ENCODE measurements at places on chromosomes 7 and 10.

- DNase-seq = no peak
Observed at GRCh38 chr10:76641215-76641614, 996.4 kb downstream of the KCNMA1 start.

DNA sequence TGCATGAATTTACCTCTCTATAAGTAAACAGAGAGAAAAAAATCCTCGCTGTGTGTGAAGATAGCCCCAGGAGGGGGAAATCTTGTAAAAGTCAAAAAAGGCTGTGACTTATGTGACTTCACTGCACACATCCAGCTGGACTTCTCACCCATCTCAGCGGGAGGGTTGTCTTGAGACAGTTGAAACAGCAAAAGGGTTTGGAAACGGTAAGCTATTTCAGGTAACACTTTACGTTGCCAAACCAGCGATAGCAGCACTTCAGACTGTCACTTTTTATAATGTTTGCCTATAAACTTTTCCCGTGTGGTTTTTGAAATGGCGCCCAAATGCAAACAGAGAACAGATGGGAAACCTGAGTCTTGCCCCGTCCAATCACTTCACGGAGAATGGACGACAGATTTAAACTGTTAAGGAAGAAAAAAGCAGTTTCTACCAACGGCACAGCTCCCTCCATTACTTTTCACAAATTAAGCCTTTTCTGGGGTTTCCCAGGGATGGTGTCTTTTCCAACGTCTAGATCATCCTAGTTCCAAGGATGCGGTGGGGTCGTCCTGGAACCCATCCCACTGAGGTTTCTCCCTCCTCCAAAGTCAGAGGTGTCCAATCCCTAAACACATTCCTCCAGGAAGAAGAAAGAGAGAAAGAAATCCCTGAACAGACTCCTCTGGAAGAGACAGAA, 25.2 kb downstream of the FGFR2 start:
- DNase-seq = no peak

- no peak for DNase-seq
Observed at GRCh38 chr10:129136951-129137350, 330.1 kb upstream of the MGMT start.

DNA sequence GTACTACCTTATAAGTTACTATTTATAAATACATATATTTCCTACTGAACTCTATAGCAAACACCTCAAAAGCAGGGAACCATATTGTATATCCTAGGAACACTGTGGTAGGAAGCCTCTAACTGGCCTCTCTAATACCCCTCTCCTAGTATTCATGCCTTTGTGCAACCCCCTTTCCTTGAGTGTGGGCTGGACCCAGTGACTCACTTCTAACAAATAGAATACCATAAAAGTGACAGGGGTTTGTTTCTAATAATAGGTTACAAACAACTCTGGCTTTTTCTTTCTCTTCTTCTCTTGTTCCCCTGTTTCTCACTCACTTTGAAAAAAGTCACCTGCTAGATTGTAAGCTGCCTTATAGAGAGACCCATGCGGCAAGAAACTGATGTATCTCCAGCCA, 51.6 kb upstream of the MACC1 start:
- no peak for DNase-seq

- DNase-seq = no peak
Observed at GRCh38 chr10:63266391-63267316, 133.5 kb downstream of the NRBF2 start.

GRCh38 chr10:69807122-69807521, 5.4 kb downstream of the COL13A1 start:
- no peak for DNase-seq

- DNase-seq = no peak
Observed at GRCh38 chr7:102935450-102936115, 22.8 kb downstream of the LRRC17 start.

- DNase-seq = peak; percentile 40
Observed at GRCh38 chr7:82410461-82410860, 33.1 kb downstream of the CACNA2D1 start.

DNA sequence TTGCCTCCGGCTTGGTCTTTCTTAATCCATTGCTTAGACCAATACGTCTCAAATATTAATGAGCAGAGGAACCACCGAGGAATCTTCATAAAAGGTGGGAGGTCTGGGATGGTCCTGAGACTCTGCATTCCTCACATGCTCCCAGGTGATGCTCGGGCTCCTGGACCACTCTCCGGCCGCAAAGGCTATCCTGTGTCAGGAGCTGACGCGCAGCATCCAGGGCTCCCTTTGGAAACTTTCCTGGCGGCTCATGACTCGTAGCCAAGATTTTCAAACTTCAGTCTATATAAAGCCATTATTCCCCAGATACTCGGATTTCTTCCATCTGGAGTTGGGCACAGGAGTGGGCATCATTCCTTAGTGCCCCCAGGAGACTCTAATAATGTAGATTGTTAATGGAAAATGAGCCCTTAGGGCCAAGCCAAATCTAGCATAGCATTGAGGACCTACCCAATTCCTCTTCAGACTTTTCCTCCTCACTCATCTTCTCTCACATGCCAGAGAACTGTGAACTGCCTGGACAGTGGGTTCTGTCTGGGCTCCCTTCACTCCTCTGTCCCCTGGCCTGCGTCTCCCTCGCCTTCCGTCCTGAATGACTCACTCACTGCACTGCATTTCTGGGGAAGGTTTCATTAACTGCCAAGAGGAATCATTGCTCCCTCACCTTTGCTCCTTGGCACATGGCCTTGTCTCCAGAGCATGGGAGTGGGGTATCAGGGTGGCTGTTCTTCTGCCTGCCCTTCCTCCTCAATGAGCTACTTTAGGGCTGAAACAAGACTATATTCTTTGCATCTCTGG, 89.3 kb downstream of the MKI67 start:
- DNase-seq = no peak

DNA sequence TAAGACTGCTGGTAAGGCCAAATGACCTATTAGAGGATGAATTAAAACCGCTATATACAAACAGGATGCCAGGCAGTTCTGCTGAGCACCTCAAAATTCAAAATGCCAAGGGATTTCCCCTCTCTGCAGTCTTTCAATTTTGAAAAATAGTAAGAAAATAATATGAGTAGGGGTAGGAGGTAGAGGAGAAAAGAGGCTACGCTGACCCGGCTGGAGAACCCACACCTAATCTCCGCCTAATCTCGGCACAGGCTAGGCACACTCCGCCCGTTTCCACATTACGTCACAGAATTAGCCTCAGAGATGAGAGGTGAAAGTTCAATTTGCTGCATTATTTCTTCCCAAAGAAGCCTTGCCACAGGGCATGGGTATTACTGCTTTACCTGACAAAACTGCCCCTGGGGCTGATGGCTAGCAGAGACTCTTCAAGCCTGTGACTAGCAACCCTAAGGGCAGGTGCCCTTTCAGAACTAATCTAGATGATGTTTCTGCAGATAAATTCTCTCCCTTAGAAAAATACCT, 21.3 kb upstream of the SPOCK2 start:
- DNase-seq = no peak

GRCh38 chr7:107944411-107945169, 53.6 kb downstream of the DLD start:
- no peak for DNase-seq

DNA sequence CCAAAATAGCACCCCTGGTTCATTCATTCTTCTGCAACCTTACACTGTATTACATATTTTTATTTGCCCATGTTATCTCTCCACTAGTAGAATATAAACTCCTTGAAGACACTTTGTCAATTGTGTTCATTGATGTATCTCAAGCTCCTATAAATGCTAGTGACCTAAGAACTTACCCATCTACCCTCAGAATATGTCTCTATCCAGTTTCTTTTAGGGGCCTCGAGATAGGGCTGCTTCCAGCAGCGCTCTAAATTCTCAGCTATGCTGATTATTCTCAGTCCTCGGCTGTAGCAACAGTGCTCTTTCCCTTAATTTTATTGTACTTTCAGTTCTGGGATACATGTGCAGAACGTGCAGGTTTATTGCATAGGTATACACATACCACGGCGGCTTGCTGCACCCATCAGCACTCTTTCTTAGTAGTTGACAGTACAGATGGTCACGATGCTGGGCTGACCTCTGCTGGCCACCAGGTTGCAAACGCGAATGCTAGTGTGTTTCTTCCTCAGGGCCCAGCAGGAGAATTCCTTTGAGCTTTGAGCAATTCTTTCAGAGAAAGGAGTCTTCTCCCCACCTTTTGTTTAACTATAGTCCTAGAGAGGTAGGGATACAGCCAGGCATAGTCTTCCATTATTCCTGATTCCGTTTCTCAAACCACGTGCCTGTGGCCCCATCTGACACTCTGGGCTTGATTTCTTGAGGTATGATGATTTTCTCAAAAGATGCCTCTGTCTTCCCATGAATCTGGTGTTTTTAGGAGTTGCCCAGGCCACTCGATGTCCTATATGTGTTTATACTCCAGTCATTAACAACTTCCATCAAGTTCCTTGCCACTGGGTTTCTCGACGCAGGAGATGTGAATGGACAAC, 49.1 kb upstream of the CDC14C start:
- DNase-seq = peak; percentile 43

GRCh38 chr7:99184532-99185218, 23.2 kb downstream of the KPNA7 start:
- no peak for DNase-seq

DNA sequence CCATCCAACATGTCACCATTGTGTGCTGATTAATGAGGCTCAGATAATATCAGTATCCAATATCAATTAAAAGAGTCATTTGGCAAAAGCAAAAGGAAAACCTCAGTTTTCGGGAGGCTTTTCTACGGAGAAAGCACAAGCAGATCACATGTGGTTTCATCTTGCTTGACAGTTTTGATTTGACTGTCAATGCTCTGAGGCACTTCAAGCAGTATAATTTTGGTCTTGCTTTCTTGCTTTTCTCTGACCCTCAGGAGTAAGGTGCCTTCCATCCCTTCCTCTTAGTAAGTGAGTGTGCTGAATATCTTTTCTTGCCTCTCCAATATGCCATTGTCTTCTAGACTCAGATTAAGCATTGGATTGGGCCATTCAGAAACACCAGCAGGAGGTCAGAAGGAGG, 115.5 kb upstream of the CALCR start:
- no peak for DNase-seq

DNA sequence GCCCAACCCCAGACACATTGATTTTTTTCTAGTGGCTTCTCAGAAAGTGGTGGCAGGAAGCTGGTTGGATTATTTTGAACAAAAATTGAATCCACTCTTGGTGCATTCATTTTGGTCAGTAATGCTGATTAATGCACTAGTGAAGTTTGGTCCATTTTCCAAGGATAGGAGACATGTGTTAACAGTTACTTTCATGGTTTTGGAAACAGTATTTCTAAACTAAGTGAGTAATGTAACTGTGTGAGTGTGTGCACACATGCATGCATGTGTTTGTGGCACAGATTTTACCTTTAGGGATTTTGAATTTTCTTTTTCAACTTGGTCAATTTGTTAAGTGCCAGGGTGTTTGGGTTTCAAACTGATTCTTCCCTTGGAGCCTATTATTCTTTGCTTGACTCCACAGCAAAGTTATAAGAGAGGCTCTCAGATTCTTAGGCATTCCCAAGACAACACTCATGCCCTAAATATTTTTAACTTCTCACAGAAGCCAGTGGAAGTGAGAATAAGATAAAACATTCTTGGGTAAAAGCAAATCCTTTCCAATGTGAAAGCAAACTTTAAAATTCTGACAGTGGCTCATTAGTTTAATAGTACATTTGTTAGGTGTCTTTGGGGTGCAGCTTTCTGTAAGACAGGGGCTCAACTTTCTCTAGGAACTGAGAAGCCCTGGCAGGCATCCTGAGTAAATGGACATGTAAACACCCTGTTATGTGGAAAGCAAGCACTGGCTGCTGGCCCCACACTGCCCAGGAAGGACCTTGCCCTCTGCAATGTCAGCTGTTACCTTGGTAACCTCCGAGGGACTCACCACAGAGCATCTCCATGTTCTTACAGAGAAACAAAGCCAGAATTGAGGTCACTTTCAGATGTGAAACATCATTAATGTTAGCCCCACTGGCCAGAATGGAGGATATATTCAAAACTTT, 68.4 kb downstream of the ASAH2B start:
- DNase-seq = no peak

DNA sequence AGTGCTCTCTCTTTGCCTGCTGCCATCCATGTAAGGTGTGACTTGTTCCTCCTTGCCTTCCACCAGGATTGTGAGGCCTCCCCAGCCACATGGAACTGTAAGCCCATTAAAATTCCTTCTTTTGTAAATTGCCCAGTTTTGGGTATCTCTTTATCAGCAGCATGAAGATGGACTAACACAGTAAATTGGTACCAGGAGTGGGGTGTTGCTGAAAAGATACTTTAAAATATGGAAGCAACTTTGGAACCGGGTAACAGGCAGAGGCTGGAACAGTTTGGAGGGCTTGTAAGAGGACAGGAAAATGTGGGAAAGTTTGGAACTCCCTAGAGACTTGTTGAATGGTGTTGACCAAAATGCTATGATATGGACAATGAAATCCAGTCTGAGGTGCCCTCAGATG, 63.8 kb upstream of the PPP1R9A start:
- no peak for DNase-seq

- DNase-seq = no peak
Observed at GRCh38 chr7:121714559-121715303, 158.2 kb upstream of the PTPRZ1 start.

GRCh38 chr7:78197447-78197846, 398.9 kb downstream of the PHTF2 start:
- no peak for DNase-seq

- DNase-seq = peak; percentile 43
Observed at GRCh38 chr7:37352974-37353948, 95.4 kb downstream of the ELMO1 start.

DNA sequence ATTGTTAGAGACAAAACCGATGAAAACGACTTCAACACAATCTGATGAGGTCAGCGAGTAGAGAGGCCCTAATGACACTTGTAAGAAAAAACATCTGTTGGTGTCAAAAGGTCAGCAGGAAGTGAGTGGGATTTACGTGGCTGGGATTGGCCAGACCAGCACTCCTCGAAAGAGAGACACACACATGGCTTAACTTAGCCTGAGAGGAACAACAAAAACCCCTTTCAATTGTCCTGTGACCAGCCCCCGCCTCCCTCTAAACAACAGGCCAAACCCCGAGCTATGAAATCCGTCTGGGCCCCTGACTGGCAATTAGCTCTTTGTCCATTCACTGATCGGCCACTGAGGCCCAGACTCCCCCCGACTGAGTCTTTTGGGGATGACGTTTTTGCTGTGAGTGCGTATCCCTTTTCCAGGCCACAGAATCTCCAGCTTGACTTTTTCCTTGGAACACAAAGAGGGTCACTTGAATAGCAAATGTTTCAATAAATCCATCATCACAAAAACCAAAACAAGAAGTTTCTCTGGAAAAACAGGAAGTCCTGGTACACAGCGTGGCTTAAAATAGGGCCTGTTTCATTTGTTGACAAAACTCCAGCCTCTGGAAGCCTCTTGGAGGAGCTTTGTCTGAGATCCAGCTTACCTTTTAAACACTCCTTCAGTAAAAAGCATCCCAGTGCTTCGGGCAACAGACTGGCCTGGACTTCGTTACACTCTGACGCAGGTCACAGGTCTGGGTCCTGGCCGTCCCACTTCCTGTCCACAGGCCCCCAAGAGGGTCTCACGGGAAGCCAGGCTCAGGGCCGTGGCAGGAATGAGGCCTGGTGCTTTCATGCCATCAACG, 103.0 kb downstream of the CTBP2 start:
- DNase-seq = peak; percentile 91

DNA sequence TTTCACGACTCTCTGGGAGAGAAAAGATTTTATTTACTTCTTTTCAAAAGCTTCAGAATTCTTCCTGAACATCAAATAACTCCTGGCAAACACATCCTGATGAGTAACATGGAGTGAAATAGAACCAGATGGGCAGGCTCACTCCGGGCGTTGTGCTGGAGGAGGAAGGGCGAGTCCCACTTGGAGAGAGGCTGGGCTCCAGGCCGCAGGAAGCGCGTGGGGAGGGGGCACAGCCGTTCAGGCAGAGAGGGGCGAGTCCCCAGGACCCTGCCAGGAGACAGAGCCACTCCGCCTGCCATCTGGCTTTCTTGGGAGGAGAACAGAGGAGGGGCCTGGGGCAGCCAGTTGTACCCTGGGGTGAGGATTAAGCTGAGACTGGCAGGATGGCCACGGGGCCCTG, 265.9 kb upstream of the ZMIZ1 start:
- DNase-seq = peak; percentile 89

Measured in femur (tissue), 1 donor.